SJCRH30 (cell line): ENCODE measurements at places on chromosomes 11 and 22. TPM values are rescaled to one million over a fixed set of nuclear protein-coding genes. Genes with fewer than 3 reads are reported as not detected.

The SAC3D1 gene
- 15.0 TPM in 2 replicates for total RNA-seq

The APOL6 gene
- 5.0 and 5.6 TPM in 2 replicates for total RNA-seq

The MMP8 gene
- not detected in 2 replicates for total RNA-seq

The SLC25A18 gene
- 0.43 and 0.67 TPM in 2 replicates for total RNA-seq

The LRFN4 gene
- 15.6 and 15.9 TPM in 2 replicates for total RNA-seq

The BCR gene
- total RNA-seq, result 24.9 and 27.2 TPM in 2 replicates

The SERPINH1 gene
- total RNA-seq, result 133 and 146 TPM in 2 replicates

The CCDC179 gene
- not detected in 2 replicates for total RNA-seq

The ELFN2 gene
- total RNA-seq, result under 0.01 and 0.02 TPM in 2 replicates

The DDI1 gene
- total RNA-seq, result 0.10 TPM in 1 of 2 replicates, not detected in the other

The NELL1 gene
- total RNA-seq, result 136 and 176 TPM in 2 replicates

The CCDC73 gene
- total RNA-seq, result 0.02 TPM in 1 of 2 replicates, not detected in the other

The NOX4 gene
- not detected in 2 replicates for total RNA-seq

The CDC42BPG gene
- total RNA-seq, result 0.03 and 0.10 TPM in 2 replicates

The UBQLNL gene
- total RNA-seq, result not detected in 2 replicates

The VWCE gene
- 0.06 and 0.18 TPM in 2 replicates for total RNA-seq
